Activated CD8-positive, alpha-beta T cell treated with anti-CD3 and anti-CD28 coated beads, Interleukin-2, amount 10 ng/mL, durations not matched to agents 7 days and 5 days (primary cell): ENCODE measurements at places on chromosomes 1 and 21. TPM values are rescaled to one million over a fixed set of nuclear protein-coding genes. Genes with fewer than 3 reads are reported as not detected.

DNA sequence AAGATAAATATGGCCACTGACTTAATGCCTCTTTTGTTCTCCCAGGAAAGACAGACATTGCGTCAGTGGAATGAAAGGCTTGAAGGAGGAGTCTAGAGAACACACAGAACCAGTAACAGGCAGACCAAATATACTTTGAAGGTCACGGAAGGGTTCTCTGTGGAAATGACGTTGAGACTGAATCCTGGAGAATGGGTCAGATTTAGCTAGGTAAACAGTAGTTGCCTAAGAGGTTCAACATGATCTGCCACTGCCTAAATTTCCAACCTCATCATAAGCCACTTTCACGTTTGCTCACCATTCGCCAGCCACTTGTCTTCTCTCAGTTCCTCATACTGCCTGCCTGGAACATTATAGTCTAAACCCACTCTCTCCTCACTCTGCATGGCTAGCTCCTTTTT lies 20.5 kb downstream of the PLA2G4A start:
- no peak overlapping the region for H3K27ac ChIP-seq
- no peak for DNase-seq
- H3K4me3 ChIP-seq, result no peak overlapping the region
- no peaks in the 10 kb centered on the region for H3K4me1 ChIP-seq
- peaks cover 2% of the 10 kb centered on the region for H3K27me3 ChIP-seq

Gene SMIM11
- total RNA-seq, result 2.7 TPM

- DNase-seq, result no peak
- no peak overlapping the region for H3K4me3 ChIP-seq
- H3K27ac ChIP-seq, result peak overlapping the region; percentile 23
- H3K36me3 ChIP-seq, result no peaks in the 10 kb centered on the region
Measured at GRCh38 chr1:41574842-41575241, 90.4 kb upstream of the EDN2 start.

Gene CASQ2
- total RNA-seq, result not detected

- H3K27ac ChIP-seq, result no peak overlapping the region
- no peaks in the 10 kb centered on the region for H3K4me1 ChIP-seq
- peaks cover 26% of the 10 kb centered on the region for H3K36me3 ChIP-seq
- no peaks in the 10 kb centered on the region for H3K27me3 ChIP-seq
Measured at GRCh38 chr21:28818663-28819278, 173.9 kb downstream of the LTN1 start.

DNA sequence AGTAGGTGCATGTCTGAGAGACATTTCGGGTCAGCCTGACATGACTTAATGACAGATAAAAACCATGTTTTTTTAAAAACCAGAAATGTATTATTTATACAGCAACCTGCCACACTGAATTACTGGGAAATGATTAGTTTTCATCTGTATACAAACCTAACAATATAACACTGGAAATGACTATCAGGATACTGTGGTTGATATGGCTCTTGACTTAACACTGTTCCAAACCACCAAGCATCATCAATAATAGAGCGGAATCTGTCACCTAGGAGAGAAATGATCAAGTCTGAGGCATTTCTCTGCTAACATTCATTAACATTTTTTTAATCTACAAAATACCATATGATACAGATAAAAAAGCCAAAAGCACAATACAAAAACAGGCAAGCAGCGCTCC lies 41.7 kb upstream of the PSMG1 start:
- H3K4me3 ChIP-seq, result no peak overlapping the region
- peaks cover 60% of the 10 kb centered on the region for H3K36me3 ChIP-seq
- no peaks in the 10 kb centered on the region for H3K4me1 ChIP-seq
- H3K27me3 ChIP-seq, result no peaks in the 10 kb centered on the region

Gene ATP5PO
- 231 TPM for total RNA-seq

Gene SMG5
- 75.2 TPM for total RNA-seq

DNA sequence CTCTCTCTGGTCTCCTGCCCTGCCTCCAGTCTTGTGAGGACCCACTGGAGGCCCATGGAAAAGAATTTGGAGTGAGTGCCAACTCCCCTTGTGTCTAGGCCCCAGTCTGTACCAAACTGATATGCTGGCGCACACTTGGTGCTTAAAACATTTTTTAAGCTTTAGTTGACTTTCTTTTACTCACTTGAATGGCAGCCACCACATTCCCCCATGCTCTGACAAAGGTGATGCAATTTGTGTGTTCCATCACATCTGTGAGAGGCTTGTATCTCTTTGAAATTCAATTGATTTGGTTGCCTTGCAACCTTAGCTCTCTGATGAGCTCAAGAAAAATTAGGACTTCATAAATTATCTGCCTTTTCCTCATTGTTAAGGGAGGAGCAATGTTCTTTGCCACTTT lies 30.5 kb upstream of the WDTC1 start:
- no peak overlapping the region for H3K4me3 ChIP-seq
- DNase-seq, result no peak
- H3K27ac ChIP-seq, result no peak overlapping the region
- H3K36me3 ChIP-seq, result no peaks in the 10 kb centered on the region
- peaks cover 6% of the 10 kb centered on the region for H3K27me3 ChIP-seq
- no peaks in the 10 kb centered on the region for H3K4me1 ChIP-seq
